ENCODE measurements at places on chromosomes 6 and 20.

- DNase-seq: no peak
Observed at GRCh38 chr6:145621776-145622175, 113.5 kb downstream of the EPM2A start.

- DNase-seq: no peak
Observed at GRCh38 chr20:25058051-25058846, at the start of gene ACSS1. ACSS1 (minus strand) TSS chr20:25058139; CDS start chr20:25058102, 37 bp downstream.

GRCh38 chr6:101015541-101015940, 134.4 kb upstream of the ASCC3 start:
- DNase-seq: no peak

- no peak for DNase-seq
Observed at GRCh38 chr6:73299151-73299971, 36.4 kb upstream of the KHDC1 start.

DNA sequence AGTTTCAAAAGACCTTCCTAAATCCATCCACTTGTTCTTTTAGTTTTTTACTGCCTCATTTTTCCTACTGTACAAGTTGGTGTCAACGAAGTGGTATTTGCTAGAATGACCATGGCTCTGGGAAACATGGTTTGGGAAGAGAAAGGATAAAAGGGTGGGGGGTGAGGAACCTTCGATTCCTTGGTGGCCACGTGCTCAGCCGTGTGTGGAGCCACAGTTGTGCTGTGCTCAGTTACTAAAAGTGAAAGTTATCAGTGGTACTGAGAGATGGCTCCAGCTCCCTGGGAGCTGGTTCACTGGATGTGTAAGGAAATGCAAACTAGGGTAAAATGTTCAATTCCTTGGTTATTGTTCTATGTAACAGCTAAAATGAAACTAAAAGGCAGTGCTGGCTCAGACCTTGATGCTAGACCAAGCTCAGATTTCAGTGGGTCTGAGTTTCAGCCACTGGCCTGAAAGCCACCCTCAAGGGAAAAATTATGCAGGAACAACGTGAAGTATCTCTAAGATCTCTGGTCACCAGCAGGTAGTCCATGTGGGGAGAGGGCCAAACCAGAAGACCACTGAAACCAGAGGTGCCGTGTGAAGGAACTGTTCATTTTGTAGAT, 7.4 kb upstream of the SLC22A2 start:
- no peak for DNase-seq
